ENCODE measurements at places on chromosomes 5 and 9. TPM values are rescaled to one million over a fixed set of nuclear protein-coding genes. Genes with fewer than 3 reads are reported as not detected.

DNA sequence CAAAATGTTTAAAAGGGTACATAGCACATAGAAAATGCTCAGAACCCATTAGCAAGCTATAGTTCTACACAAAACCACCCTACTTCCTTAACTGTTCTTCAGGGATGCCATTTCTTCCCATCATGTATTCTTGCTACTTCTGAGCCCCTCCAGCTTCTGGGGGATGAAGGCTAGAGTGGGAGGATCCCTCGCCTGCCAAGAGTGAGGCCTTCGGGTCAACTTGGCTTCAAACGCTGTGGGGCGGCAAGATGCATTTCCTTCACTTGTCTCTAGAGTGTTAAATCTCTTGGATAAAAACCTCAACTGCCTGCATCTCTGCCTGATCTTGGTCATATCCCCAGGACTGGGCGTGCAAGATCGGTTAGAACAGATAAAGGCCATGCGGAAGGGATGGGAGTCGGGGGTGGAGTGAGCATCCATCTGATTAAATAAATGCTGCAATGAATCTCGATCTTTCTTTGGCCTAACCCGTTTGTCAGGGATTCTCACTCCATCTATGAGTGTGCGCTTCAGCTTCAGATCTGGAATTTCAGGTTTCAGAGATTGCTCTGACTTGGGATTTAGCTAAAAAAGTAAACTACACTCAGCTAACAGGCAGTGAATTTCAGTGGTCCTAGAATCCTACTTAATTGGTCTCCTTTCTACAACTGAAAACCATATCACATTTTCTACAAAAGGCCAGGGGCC is 118.0 kb upstream of the PANK3 start:
- no peak for DNase-seq

DNA sequence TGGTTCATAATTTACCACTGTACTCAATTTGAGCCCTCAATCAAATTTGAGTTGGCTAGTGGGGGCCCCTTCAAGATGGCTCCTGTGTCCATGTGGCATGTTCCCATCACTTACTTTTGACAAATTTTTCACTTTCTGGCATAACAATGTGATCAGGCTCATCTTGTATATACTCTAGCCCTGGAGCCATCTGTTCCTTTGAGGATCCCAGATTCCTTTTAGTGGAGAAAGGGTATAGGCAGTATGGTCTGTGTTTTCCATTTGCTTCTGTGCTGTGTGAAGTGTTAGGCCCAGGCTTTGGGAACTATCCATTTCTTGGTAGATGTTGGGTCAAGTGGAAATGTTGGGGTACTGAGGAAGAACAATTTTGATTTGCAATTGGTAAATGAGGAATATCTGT is 45.7 kb downstream of the SH3GL2 start:
- DNase-seq, result no peak

GRCh38 chr5:153486771-153487170 is 3.7 kb upstream of the GRIA1 start:
- no peak for DNase-seq

GRCh38 chr9:131409458-131409992 is 15.6 kb downstream of the PRRC2B start:
- no peak for DNase-seq

- DNase-seq, result no peak
These were observed 229.1 kb downstream of the MTRR start for GRCh38 chr5:8098081-8098480.

DNA sequence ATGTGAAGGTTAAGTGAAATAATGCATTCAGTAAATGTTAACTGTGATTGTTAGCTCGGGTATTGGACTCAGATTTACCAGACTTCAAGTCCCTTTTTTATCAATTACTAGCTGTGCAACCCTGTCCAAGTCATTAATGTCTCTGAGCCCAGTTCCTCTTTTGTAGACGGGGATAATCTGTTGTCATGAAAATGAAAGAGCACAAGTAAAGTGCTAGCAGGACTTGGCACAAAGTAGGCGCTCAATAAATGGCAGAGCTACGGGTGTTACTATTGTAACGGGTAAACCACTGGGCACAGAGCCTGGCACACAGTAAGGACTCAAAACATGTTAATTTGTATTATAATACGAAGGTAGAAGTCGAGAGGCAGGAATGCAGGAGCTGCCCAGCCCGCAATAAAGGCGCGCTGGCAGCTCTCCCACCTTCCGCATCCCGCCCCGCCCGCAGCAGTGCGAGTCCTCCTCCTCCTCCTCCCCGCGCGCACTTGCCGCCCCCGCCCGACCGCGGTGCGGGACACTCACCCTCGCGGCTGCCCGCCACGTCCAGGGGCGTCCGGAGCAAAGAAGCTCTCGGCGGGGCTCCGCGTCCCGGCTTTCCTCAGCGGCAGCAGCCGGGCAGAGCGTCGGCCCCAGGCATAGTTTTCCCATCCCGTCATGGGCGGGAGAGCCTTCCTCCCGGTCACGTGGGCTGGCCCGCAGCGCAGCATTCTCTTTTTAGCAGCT is at the start of gene C1QTNF2:
Gene C1QTNF2, minus strand, starts transcription at position 637 of the 723 bp plus-strand sequence. CDS start 15,615 bp downstream, outside the sequence.
- DNase-seq, result no peak

SPATA31C1 gene
- total RNA-seq, result 0.07 TPM

DNA sequence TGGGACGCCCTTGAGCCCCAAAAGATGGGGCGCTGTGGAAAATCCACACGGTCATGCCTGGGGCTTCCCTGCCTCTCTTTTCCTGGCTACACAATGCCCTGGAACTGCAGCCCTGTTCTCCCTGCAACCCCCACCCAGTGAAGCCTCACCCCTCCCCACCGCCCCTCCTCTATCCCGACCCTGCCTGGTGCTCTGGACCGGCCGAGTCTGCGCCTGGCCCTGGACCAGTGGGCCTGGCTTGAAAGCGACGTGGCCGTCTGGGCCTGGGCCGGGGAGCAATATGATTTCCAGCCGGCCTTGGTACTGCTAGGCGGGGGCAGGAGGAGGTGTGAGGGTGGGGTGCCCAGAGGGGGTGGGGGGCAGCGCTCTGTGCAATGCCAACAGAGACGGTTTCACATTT is 71.0 kb upstream of the RNU6ATAC start:
- DNase-seq, result no peak

GRCh38 chr5:55665065-55665464 is 47.1 kb downstream of the SLC38A9 start:
- DNase-seq, result no peak

DNA sequence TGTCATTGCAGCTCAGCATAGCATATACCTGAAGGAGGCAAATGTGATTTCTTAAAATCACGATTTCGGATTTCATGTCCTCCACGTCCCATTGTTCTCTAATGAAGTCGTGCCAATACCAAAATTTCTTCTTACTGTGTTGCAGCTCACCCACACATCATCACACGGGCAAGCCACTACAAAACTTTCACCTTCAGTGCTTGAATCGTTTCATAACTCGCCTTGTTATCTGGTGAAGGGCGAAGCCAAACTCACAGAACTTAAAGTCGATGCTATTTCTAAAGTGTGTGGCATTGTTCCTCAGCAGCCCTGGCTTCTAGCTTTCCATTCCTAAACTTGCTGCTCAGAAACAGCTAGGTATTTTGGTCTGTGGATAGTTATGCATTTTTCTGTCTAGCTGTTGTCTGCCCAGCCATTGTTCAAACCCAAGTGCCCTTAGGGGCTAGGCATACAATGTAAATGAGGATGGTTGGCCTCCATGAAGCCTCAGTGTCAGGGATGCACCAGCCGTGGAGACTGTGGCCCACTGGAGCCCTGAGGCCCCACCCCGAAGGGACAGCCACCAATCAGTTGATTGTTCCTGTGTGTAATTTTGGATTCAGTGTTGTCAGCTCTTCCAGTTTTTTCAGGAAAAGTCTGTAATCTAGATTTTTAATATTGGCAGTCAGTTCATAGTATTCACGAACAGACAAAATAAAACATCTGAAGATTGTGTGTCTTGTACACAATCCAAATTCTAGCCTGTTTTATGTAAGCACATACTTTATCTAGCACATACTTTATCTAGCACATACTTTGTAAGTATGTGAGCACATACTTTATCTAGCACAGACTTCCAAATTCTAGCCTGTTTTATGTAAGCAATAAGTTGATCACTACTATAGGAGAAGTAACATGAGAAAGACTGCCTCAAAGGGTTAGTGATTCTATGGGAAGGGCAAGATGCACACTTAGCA is 112.8 kb downstream of the DAPK1 start:
- DNase-seq, result no peak

- DNase-seq, result no peak
These were observed 425.9 kb upstream of the MPDZ start for GRCh38 chr9:13705373-13705772.

DMRT3 gene
- total RNA-seq, result 0.74 TPM

DNA sequence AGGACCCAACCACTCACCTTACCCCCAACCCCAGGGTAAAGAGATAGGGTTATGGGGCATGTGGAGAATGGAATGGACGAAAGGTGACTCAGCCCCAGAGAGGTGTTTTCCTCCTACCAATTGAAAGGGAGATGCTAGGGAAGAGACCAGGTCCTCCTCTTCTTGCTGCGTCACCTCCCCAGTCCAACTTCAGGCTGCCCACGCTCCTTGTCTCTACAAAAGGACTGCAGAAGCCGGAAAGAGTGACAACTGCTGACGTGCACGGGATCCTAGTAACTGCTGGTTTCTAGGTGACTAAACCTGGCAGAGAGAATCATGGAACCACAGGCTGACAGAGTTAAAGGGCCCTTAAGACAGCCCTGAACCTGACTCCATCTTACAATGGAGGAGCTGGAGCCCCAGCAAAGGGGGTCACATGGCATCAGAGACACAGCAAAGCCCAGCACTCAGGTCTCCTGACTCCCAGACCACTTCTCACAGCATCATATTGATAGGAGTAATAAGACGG is 2.2 kb downstream of the GPX3 start:
- no peak for DNase-seq

HAND1 gene
- 17.9 TPM for total RNA-seq

DNA sequence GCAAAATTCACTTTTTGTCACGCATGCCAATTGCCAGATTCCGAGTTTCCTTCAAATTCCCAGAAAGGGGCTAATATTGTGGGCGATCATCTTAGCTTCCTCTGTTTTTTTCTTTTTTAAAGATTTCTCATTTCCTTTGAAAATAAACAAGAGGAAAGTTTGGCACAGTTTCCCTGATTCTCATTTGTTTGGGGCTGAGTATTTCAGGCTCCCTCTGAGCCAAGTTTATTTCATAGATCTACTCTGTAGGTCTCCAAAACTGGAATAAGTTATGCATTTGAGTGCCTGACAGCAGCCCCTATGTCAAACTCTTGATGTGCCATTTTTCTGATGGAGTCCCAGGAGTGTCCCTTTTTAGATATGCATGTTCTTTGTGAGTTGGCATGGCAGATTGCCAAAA is 1297.2 kb upstream of the WWC1 start:
- no peak for DNase-seq

SLCO6A1 gene
- total RNA-seq, result 0.43 TPM

DNA sequence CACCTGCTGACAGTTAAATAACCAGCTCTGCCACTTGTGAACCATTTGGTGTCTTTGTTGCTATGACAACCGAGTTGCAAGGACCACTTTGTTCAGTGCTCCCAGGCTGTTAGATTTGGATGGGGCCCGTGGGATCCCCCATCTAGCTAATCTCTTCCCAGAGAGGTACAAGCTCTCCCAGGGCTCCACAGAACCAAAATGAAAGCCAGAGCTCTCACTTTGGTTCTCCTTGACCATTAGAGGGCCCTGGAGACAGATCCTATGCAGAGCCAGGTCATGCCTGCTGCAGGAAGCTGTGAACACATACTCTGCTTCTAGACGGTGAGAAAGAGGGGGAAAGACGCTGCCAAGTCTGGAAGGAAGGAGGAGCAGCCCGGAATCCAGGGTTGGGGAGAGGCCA is 224.6 kb downstream of the GABBR2 start:
- DNase-seq, result no peak

DNA sequence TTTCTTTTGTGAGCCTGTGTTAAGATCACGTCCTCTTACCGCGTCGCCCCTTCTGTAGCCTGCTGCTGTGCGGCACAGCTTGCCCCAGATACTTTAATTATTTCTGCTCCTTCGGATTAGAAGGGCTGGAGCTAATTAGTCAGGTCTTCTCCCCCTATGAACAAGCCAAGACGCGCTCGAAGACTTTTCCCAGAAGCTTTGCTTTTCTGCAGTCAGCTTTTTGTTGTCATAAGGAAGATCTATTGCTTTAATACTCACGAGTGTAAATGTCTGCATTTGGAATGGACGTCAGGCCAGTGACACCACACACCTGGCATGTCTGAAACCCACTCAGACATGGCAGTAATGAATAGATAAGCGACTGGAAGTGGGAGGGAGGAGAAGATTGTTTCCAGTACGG is 37.0 kb downstream of the PRUNE2 start:
- DNase-seq, result no peak

DNA sequence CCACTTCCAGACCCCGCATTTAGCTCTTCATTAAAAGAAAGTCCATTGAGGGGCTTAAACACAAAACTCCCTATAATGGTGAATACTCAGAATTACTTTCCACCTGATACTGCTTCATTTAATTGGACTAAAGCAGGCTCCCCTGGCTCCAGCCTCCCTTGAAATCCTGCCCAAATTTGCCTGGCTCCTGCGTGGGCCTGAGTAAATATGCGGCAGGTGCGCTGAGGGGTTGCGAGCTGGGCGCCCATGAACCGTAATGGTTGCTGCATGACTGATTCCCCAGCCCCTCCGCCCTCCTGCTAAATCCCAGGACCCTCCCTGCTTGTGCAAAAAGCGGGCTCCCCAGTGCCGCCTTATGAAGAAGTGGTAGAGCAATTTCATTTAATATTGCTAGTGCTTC is 639.7 kb downstream of the BNC2 start:
- DNase-seq, result no peak

- no peak for DNase-seq
These were observed 53.2 kb upstream of the SMIM32 start for GRCh38 chr5:136246122-136246521.

GRIN3A gene
- total RNA-seq, result 5.3 TPM

DNA sequence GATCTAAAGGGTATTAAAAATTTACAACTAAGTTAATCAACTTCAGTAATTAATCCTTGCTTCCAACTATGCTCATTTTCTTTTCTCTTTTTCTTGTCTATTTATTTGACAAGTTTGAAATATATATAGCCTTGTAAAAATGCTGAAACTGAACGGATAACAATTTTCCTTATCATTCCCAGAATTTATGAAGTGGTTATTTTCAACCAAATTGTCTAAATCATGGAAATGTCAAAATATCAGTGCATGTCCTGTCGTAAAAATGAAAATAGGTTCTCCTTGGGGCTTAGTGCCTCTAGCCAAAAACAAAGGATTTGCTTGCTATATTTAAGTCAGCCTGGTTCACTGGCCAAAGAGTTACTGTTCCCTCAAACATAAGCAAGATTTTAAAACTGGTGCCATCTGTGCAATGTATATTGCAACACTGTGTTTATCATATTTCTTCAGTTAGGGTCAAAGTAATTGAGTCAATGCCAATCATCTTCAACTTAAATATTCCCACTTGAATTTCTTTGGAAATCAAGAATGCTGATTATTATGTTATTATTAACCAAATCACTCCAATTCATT is 798.3 kb downstream of the MAT2B start:
- DNase-seq, result no peak

- no peak for DNase-seq
These were observed 1.2 kb upstream of the AGXT2 start for GRCh38 chr5:35048910-35049309.
